ENCODE measurements at places on chromosomes 7 and 10.

- DNase-seq = no peak
These were observed 294.4 kb downstream of the BICC1 start for GRCh38 chr10:58806970-58807628.

GRCh38 chr7:148856891-148857290, 27.2 kb downstream of the EZH2 start:
- no peak for DNase-seq

DNA sequence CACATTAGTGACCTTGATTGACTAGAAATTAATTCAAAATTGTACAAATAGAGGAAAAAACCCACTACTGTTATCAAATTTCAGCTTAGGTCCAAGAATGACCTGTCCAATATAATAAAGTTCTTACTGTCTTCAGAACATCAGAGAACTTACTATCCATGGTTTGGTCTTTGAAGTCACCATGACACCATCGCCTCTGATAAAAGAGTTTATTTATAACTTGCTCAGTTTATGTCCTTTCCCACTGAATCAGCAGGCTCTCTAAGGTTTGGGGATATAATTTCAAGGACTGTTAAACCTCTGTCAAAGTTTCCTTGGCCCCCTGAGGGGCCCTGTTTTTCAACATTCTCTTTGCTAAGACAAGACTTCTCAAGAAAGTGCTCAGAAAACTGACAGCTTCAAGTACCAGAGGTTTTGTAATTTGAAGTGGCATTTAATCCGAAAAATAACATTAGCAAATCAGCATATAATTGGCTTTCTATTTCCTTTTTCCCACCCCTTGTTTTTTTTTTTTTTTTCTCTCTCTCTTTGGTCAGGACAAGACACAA, 191.7 kb upstream of the FERD3L start:
- no peak for DNase-seq

DNA sequence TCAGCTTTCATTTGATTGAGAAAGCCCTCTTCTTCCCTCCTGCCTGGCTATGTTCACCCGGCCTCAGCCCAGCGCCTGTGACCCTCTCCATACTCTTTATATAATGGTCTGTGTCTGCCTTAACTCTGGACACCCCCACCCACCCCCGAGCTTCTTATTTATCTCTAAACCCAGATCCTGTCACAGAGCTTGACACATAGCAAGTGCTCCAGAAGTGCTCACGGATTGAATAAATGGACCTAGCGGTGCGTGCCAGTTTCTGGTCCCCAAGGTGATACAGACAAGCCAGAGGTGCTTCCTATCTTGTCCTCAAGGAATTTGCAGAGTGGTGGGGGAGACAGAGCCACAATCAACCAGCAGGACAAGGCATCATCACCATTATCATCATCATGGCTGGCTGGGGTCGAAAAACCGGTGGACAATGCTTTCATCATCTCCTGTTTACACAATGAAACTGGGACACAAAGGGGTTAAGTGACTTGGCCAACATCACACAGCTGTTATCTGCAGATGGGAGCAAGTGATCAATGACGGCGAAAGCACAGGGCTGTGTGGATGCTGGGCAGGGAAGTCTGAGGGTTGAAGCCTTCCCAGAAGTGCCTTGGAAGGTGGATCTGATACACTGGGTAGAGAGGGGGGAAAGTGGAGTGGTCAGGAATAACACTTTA, 2.2 kb upstream of the LOXL4 start:
- DNase-seq = no peak

DNA sequence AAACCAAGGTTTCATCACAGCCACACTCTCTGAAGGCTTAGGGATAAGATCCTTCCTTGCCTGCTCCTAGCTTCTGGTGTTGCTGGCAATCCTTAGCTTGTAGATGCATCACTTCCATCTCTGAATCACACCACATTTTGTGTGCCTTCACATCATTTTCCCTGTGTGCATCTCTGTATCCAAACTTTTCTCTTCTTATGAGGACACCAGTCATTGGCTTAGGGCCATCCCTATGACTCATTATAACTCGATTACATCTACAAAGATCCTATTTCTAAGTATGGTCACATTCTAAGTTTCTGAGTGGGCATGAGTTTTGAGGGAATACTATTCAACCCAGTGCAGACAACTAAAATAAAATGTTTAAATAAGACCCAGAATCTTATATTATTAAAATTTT, 121.7 kb downstream of the C7orf25 start:
- no peak for DNase-seq

GRCh38 chr7:30185496-30185895, 50.7 kb downstream of the MTURN start:
- no peak for DNase-seq

DNA sequence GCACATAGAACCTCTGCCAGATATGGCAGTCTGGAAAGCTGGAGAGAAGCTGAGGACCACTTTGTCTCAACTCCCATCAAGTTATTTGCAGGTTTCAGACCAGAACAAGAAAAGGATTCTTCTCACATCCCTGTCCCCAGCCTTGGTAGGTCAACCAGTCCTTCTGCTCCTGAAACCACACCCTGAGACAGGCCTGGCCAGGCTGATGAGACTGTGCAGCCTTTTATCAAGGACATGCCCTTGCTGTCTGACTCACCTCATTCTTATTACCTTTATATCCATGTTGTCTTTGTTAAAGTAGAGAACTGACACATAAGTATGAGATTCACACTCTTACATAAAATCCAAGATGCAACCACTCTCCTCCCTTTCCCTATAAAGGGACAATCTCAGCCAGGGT, 354.9 kb downstream of the PLXNA4 start:
- no peak for DNase-seq

GRCh38 chr10:128645486-128645885, 519.3 kb upstream of the MKI67 start:
- no peak for DNase-seq

- DNase-seq = no peak
These were observed 1.5 kb downstream of the UMAD1 start for GRCh38 chr7:7642081-7642480.

DNA sequence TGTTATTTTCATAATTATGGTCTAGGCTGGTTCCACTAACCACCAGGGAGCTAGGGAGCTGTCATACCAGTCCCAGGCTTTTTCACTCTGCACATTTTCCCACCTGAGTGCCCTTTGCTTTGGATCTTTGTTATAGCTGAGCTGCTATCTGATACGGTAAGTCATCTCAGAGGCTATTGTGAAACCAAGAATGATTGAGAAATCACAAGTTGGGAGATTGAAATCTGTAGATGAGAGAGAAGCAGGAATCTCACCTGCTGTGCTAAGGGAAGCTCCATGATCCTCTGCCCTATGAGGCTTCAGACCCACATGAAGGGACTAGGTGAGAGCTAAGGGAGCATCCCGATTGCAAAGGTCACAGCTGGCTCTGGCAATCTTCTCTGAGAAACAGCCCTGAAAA, 307.8 kb downstream of the REEP3 start:
- DNase-seq = no peak

DNA sequence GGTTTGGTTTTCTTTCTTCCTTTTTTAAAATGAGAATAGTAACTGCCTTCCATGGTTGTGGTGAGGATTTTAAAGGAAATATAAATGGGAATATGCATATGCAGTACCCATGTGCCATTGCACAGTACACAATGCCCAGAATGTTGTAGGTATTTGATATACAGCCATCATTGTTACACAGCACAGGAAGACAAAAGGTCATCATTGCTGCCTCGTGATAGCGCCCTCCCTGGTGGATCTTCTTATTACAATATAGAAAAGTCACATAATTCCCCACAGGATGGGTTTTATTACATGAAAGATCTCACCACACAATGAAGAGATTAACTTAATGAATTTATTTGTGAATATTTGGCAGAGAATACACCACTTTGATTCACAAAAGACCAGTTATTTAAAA, 76.5 kb downstream of the PPP1R17 start:
- DNase-seq = no peak

Data from Caki2 (cell line).